GM23338 (cell line): ENCODE measurements at places on chromosomes 7 and 10. TPM values are rescaled to one million over a fixed set of nuclear protein-coding genes. Genes with fewer than 3 reads are reported as not detected.

Gene NSUN6
- total RNA-seq = 12.5 and 18.1 TPM in 2 replicates

Gene FHIP2A
- 11.8 and 13.7 TPM in 2 replicates for total RNA-seq

- peak; percentile 92 for DNase-seq
- no peaks in the 10 kb centered on the region for H3K27me3 ChIP-seq
Observed at GRCh38 chr10:110138197-110138812, 69.1 kb upstream of the MXI1 start.

Gene NOLC1
- total RNA-seq = 145 and 178 TPM in 2 replicates

GRCh38 chr10:96665306-96665705, 55.0 kb downstream of the PIK3AP1 start:
- H3K27ac ChIP-seq = no peak overlapping the region
- H3K36me3 ChIP-seq = no peaks in the 10 kb centered on the region
- no peak overlapping the region for H3K4me3 ChIP-seq
- no peak for DNase-seq
- H3K27me3 ChIP-seq = no peaks in the 10 kb centered on the region

DNA sequence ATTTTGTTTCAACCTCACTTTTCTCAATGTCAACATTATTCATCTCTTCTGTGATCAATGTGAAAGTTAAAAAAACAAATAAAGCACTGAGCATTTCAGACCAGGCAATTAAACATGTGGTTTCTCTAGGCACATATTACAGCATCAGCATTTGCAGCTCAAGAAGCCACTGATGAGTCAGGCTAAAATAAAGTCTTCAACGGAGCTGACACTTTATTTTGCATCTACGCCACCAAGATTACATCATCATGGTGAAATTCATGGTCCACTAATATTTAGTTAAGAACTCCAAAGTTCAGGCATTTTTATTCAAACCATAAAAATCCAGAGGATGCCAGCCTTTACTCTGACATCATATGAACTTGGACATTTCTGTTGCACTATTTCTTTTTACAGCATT, 33.0 kb downstream of the MAGI2 start:
- DNase-seq = no peak
- no peaks in the 10 kb centered on the region for H3K4me1 ChIP-seq
- H3K36me3 ChIP-seq = no peaks in the 10 kb centered on the region
- H3K27ac ChIP-seq = no peak overlapping the region
- H3K4me3 ChIP-seq = no peak overlapping the region

Gene SPAM1
- not detected in 2 replicates for total RNA-seq

DNA sequence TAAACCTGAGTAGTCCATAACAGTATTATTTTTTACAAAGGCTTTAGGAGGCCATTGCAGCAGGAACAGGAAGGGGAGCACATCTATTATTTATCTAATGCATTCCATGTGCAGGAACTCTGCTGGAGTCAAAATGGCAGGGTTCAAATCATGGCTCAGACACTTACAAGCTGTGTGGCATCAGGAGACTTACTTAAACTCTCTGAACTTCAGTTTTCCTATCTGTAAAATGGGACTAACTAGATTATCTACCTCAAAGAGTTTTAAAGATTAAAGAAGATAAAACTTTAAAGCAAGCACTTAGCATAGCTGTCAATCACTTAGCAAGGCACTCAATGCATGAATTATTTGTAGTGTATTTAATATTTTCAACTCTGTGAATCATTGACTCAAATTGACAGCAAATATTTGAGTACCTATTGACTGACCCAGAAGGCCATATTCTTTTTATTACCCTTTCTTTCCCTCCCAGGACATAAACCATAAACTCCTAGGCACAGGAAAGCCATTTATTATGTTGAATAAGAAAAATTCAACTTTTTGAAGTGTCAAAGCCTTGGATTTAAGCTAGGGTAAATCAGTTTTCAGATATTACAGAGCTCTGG, 115.8 kb upstream of the FAM204A start:
- H3K27me3 ChIP-seq = no peaks in the 10 kb centered on the region
- no peaks in the 10 kb centered on the region for H3K36me3 ChIP-seq
- H3K4me3 ChIP-seq = no peak overlapping the region
- no peaks in the 10 kb centered on the region for H3K4me1 ChIP-seq
- no peak overlapping the region for H3K27ac ChIP-seq

- no peak overlapping the region for H3K4me3 ChIP-seq
- H3K27ac ChIP-seq = no peak overlapping the region
- no peaks in the 10 kb centered on the region for H3K27me3 ChIP-seq
- no peaks in the 10 kb centered on the region for H3K36me3 ChIP-seq
- DNase-seq = no peak
- peaks cover 39% of the 10 kb centered on the region for H3K4me1 ChIP-seq
Observed at GRCh38 chr10:71346731-71347130, 27.7 kb downstream of the SLC29A3 start.

DNA sequence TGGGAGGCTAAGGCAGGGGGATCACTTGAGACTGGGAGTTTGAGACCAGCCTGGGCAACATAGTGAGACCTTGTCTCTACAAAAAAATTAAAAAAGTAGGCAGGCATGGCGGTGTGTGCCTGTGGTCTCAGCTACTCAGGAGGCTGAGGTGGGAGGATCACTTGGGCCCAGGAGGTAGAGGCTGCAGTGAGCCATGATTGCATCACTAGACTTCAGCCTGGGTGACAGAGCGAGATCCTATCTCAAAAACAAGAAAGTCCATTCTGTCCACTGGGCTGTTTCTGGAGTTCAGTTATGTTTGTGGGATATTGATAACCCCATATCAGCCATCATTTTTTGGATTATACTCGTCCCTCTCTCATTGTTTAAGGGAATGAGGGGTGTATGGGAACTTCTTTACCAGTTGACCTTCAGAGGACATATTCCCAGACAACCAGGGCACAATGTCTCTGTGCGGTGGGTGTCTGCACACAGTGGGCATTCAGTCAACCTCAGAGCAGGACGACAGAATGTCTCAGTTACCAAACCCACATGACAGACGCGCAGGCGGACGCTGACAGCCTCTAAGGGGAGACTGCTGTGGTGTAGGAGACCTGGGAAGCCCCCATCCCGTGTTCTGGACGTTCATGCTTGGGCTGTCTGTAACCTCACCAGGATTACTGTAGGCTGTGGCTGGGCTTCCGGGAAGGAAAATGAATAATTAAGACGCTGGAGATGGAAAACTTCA, 69.4 kb downstream of the CARD11 start:
- no peaks in the 10 kb centered on the region for H3K27me3 ChIP-seq
- H3K27ac ChIP-seq = no peak overlapping the region
- peaks cover 7% of the 10 kb centered on the region for H3K4me1 ChIP-seq
- H3K36me3 ChIP-seq = no peaks in the 10 kb centered on the region
- DNase-seq = no peak

- no peaks in the 10 kb centered on the region for H3K27me3 ChIP-seq
- no peaks in the 10 kb centered on the region for H3K36me3 ChIP-seq
- no peak overlapping the region for H3K4me3 ChIP-seq
Observed at GRCh38 chr10:124592736-124593430, 131.3 kb downstream of the LHPP start.

DNA sequence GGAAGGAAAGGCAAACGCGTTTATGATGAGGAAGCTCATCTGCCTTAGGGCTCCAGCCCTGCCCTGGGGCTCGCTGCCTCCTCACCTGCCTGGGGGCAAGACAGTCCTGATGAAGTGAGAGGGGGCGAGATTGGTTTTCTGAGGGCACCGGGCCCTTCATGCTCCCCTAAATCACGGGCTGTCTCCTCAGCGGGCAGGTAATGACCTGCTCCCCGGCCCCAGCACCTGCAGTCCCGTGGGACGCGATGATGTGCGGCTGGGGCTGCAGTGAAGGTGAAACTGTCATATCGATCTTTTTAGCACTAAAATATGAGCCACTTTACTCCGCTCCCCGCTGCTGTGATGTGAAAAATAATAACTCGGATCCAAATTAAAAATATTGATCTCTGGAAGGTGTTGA, 120.2 kb downstream of the INPP5A start:
- no peaks in the 10 kb centered on the region for H3K4me1 ChIP-seq
- no peak for DNase-seq
- H3K36me3 ChIP-seq = no peaks in the 10 kb centered on the region; the same call in 1 of the 2 replicates
- no peaks in the 10 kb centered on the region for H3K27me3 ChIP-seq
- no peak overlapping the region for H3K27ac ChIP-seq

Gene CTBP2
- total RNA-seq = 233 and 265 TPM in 2 replicates

DNA sequence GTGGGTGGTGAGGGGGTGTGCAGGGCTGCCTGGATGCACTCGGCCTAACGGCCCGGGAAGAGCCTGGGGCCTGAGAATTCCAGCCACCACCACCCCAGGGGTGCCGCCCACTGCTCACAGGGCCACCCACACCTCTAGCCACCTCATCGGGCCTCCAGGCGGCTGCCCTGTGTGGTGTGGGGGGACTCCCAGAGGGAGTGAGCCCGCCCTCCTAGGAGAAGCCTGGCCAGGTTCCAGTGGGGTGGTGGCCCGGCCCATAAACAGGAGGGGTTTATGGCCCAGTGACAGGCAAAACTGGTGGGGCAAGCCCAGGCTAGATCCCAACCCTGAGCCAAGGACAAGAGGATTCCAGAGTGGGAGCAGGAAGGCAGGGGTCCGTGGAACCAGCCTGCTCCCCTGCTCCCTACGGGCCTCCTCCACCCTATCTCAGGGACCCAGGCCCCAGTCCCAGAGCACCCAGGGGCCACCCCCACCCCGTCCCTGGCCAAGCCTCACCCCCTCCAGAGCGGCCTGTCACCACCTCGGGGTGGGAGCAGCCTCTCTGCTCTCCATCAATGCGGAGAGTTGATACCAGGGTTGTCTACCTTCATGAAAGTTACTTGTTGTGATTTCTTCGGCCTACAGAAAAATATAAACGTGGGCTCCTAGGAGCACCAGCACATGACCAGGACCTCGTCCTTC, 20.2 kb upstream of the PDGFA start:
- no peak overlapping the region for H3K27ac ChIP-seq
- H3K4me1 ChIP-seq = peaks cover 3% of the 10 kb centered on the region; the same call in 1 of the 2 replicates
- H3K4me3 ChIP-seq = no peak overlapping the region
- no peak for DNase-seq
- no peaks in the 10 kb centered on the region for H3K27me3 ChIP-seq
- no peaks in the 10 kb centered on the region for H3K36me3 ChIP-seq

Gene ACTL6B
- 0.69 TPM in 1 of 2 replicates, not detected in the other for total RNA-seq

- no peak overlapping the region for H3K4me3 ChIP-seq
- no peak for DNase-seq
- H3K27me3 ChIP-seq = no peaks in the 10 kb centered on the region
- H3K36me3 ChIP-seq = no peaks in the 10 kb centered on the region
- no peak overlapping the region for H3K27ac ChIP-seq
- no peaks in the 10 kb centered on the region for H3K4me1 ChIP-seq
Observed at GRCh38 chr7:117047496-117047895, 94.2 kb downstream of the ST7 start.

GRCh38 chr7:26543951-26544350, 252.3 kb downstream of the SNX10 start:
- H3K27me3 ChIP-seq = no peaks in the 10 kb centered on the region
- DNase-seq = no peak
- H3K27ac ChIP-seq = no peak overlapping the region
- H3K4me1 ChIP-seq = no peaks in the 10 kb centered on the region
- H3K36me3 ChIP-seq = no peaks in the 10 kb centered on the region
- no peak overlapping the region for H3K4me3 ChIP-seq

DNA sequence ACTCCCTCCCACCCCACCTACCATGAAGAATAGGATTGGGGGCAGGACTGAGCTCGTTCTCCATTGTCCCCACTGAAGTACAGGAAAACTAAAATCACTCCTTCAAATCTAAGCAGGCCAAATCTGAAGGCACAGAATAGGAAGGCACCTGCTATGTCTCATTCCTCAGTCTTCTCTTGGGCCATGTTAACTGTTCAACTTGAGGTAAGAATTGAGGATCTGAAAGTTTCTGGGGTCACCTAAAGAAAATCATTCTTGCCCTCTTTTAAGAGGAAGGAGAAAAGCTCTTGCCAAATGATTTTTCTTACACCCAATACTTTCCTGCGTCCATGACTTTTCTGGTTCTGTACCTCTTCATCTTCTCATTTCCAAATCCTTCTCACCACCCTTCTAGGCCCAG, 4.9 kb downstream of the CPN1 start:
- no peaks in the 10 kb centered on the region for H3K36me3 ChIP-seq
- no peak for DNase-seq
- H3K4me3 ChIP-seq = no peak overlapping the region
- no peaks in the 10 kb centered on the region for H3K27me3 ChIP-seq
- no peaks in the 10 kb centered on the region for H3K4me1 ChIP-seq

Gene SGMS1
- 33.6 and 34.7 TPM in 2 replicates for total RNA-seq

- H3K27me3 ChIP-seq = no peaks in the 10 kb centered on the region
- H3K4me3 ChIP-seq = no peak overlapping the region
- no peaks in the 10 kb centered on the region for H3K4me1 ChIP-seq
- DNase-seq = no peak
- H3K36me3 ChIP-seq = peaks cover 43% of the 10 kb centered on the region
- no peak overlapping the region for H3K27ac ChIP-seq
Observed at GRCh38 chr10:97390091-97390490, 11.0 kb downstream of the RRP12 start.

DNA sequence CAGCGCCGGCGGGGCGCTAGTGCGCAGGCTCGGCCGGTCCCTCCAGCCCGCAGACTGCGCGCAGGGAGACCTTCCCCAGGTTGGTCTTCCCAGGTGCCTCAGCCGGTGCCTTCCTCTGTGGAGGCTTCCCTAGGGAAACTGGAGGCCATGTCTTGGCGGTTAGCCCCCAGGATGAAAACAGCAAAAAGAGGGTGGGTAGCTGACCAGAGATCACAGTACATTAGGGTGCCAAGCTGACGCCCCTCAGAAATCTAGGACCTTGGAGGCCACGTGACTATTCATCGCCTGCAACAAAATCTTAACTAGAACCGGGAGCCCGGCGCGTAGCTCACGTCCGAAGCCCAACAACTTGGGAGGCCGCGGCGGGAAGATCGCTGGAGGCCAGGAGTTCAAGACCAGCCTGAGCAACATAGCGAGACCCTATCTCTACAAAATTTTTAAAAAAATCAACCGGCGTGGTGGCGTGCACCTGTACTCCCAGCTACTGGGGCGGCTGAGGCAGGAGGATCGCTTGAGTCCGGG, 327 bp upstream of the FIS1 start:
- peak overlapping the region; percentile 97 for H3K27ac ChIP-seq
- no peaks in the 10 kb centered on the region for H3K27me3 ChIP-seq

Gene VPS37D
- total RNA-seq = 5.6 and 7.0 TPM in 2 replicates

- H3K27me3 ChIP-seq = no peaks in the 10 kb centered on the region
- no peak for DNase-seq
- H3K27ac ChIP-seq = no peak overlapping the region
Observed at GRCh38 chr10:72821606-72822005, 71.9 kb upstream of the OIT3 start.

GRCh38 chr7:117665368-117665767, 185.5 kb downstream of the CFTR start:
- no peaks in the 10 kb centered on the region for H3K4me1 ChIP-seq
- H3K27me3 ChIP-seq = no peaks in the 10 kb centered on the region
- no peak for DNase-seq
- H3K4me3 ChIP-seq = no peak overlapping the region
- H3K36me3 ChIP-seq = no peaks in the 10 kb centered on the region
- no peak overlapping the region for H3K27ac ChIP-seq

- DNase-seq = no peak
- H3K4me1 ChIP-seq = peaks cover 4% of the 10 kb centered on the region; the same call in 1 of the 2 replicates
- H3K4me3 ChIP-seq = no peak overlapping the region
- no peaks in the 10 kb centered on the region for H3K36me3 ChIP-seq
Observed at GRCh38 chr7:151809146-151809863, 67.6 kb downstream of the PRKAG2 start.
